C1 segment of cervical spinal cord (tissue), 14 donors: ENCODE measurements at places on chromosomes 5 and 9.

- DNase-seq = no peak
Observed at GRCh38 chr5:170288551-170288950, 9.0 kb downstream of the LCP2 start.

DNA sequence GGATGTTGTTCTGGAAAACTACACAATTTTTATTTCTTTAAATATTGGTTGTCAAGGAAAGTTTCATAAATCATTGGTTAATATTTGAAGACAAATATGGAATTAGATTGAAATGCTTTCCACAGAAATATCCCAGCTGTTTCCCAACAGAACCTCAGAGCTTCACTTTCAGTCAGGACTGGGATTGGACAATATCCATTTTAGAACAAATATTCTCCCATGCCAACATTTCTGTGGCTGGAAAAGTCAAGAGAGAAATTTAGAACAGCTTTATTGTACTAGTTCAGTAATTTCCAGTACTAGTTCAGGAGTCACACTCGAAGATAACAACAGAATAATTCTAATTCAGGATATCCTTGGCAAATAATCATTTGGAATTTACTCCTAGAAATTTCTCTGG is 116.1 kb upstream of the TUT7 start:
- no peak for DNase-seq

DNA sequence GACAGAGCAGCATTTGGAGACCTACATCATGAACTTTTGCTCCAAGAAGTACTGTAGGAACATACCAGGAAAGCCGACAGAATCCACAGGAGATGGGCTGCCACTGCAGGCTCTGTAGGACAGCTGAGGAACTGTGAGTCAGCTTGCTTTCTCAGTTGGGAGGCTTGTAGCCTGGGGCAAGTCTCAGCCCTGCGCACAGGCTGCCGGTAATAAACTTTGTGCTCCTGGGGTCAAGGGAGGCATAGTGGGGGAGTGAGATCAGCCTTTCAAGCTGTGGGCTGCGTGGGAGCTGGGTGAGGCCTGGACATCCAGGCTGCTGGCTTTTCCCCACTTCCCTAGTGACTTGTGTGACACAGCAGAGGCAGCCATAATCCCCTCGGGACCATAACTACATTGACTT is 718.0 kb upstream of the CDH10 start:
- no peak for DNase-seq

DNA sequence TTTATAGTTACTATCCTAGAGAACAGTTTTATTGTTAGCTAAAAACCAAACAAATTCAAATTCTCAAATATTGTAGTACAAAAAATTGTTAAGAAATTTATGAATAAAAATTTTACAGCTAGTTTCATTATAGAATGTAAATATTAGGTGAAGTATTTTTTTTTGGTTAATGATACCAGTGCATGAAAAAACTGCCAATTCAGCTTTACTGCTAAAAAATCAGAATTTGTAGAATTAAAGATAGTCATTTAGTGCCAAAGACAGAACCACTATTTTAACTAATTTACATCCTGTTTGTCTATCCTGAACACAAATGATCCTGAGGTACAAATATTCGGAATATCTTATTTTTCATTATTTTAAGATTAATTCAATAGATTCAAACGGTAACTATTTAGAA is 202.6 kb downstream of the FER start:
- no peak for DNase-seq

DNA sequence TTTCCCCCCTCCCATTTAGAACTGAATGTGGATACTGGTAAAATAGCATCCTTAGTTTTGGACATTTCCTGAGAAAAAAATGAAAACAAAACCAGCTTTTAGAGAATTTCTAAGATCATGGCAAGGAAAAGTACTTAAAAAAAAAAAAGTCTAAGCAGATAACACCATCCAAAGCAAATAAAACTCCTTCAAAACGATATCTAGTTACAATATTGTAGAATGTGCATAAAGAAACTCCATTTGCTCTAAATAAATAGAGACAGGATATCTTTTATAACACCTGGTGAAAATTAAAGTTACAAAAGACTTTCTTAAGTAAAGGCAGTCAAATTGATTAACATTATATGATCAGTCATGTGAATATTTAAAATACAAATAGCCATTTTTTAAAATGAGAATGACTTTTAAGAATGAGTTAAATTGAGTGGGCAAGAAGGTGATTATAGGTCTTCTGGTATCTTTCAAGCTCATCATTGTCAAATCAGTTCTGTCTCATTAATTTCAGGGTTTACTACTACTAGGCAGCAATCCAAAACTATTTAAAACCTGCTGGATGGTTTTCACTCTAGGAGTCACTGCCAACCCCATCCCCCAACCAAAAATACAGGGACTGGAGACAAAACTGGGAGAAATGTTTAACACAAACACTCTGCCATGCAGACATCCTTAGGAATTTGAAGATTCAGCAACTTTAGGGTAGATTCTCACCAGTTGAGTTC is 382.6 kb downstream of the ADGRV1 start:
- no peak for DNase-seq

DNA sequence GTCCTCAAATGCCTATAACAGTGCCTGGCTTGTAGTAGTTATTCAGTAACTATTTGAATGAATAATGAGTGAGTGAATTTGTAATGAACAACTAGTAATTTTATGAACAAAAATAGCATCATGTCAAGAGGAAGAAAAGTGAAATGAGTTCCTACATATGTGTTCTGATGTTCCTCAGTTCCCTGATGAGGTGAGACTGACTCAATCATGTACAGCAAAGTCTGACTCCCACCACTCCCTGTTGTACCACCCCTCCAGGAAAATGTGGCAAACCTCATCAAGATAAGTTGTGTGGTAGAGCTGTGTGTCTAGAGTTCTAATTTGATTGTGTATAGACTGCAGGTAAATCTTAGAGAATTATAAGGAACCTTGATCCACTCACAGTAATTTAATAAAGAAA is 201.6 kb downstream of the GOLPH3 start:
- no peak for DNase-seq

DNA sequence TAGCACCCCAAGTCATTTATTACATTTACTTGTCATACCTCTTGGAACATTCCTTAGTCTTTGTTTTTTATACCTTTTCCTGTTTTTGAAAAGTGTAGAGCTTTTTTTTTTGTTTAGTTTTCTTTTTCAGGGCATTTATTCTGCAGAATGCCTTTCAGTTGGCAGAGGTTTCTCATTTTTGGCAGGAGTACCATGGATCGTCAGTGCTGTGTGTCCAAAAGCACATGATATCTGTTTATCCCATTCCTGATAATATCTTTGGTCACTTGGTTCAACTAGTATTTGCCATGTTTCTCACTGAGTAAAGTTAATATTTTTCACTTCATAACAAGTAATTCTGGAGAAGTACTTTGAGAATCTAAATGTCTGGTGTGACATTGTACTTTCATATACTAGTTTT is 10.7 kb downstream of the OGN start:
- no peak for DNase-seq

DNA sequence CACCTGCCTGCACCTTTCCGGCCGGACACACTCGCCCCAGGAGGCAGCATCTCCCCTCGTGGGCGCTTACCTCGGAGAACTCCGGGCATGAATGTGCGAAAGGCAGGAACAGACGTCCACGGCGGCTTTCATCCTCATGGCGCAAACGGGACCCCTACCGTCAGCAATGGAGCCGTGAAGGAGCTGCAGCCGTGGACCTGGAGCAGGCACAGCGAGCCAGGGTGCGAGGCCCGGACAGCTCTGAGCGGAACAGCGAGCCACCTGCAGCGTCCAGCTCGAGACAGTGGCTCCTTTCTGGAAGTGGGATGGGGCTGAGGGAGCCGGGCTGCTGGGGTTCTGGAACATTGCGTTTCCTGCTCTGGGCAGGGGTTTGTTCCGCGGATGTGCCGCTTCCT is 7.8 kb upstream of the SLC6A19 start:
- no peak for DNase-seq

DNA sequence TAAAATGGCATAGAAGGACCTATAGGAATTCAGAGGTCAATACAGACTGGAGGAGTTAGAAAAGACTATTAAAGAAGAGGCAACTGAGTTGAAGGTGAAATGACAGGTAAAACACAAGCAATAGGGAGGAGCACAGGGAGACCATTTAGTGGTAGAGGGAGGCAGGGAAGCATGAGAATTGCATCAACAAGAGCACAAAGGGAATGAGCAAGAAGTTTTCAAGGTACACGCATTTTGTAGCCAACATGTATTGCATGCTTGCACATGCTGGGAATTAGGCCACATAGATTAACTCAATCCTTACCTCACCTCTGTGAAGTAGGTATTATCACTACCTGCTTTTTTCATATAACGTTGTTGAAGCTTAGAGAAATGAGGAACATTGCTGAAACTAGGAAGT is 42.3 kb downstream of the PLPP1 start:
- no peak for DNase-seq
